ENCODE measurements at places on chromosomes 5 and 9. TPM values are rescaled to one million over a fixed set of nuclear protein-coding genes. Genes with fewer than 3 reads are reported as not detected.

SLC6A3 gene
- total RNA-seq, result not detected

TNFSF8 gene
- total RNA-seq, result not detected

FAM221B gene
- not detected for total RNA-seq

SLC25A48 gene
- total RNA-seq, result not detected

C5orf46 gene
- not detected for total RNA-seq

ECM2 gene
- 0.84 TPM for total RNA-seq

GFRA3 gene
- total RNA-seq, result not detected

PCDHB2 gene
- total RNA-seq, result 0.62 TPM

SCAI gene
- 1.6 TPM for total RNA-seq

SVEP1 gene
- 1.6 TPM for total RNA-seq

LCN15 gene
- total RNA-seq, result not detected

OTP gene
- not detected for total RNA-seq

ADAMTSL1 gene
- total RNA-seq, result 9.3 TPM

CDC23 gene
- 18.4 TPM for total RNA-seq

SLCO4C1 gene
- total RNA-seq, result 0.19 TPM

FBN2 gene
- total RNA-seq, result 51.2 TPM

CDH9 gene
- total RNA-seq, result not detected

ARSI gene
- total RNA-seq, result 12.7 TPM

CTXN3 gene
- total RNA-seq, result not detected

WHRN gene
- 3.7 TPM for total RNA-seq

KCNN2 gene
- not detected for total RNA-seq

SCGB3A2 gene
- total RNA-seq, result not detected

PCDHGB7 gene
- total RNA-seq, result 1.3 TPM

FOXD4L3 gene
- not detected for total RNA-seq

PCDHB7 gene
- not detected for total RNA-seq

LCN1 gene
- total RNA-seq, result not detected

GAPVD1 gene
- total RNA-seq, result 30.8 TPM

CDHR2 gene
- not detected for total RNA-seq

CCNI2 gene
- 0.16 TPM for total RNA-seq

ADCY2 gene
- total RNA-seq, result not detected

PCDHGB5 gene
- total RNA-seq, result 5.9 TPM

GPX8 gene
- 40.4 TPM for total RNA-seq

CYLC2 gene
- total RNA-seq, result not detected

SH3TC2 gene
- total RNA-seq, result 12.1 TPM

SNCB gene
- 0.15 TPM for total RNA-seq

NXNL2 gene
- 0.23 TPM for total RNA-seq

WNT8A gene
- total RNA-seq, result not detected

SPINK13 gene
- total RNA-seq, result not detected

IL33 gene
- 1.2 TPM for total RNA-seq

DNAJB5 gene
- 29.7 TPM for total RNA-seq

PCDHB14 gene
- total RNA-seq, result 0.04 TPM

OR1Q1 gene
- not detected for total RNA-seq

ARL14EPL gene
- total RNA-seq, result not detected

SLIT3 gene
- 13.8 TPM for total RNA-seq

Measured in hair follicular keratinocyte (primary cell).